ENCODE measurements at places on chromosomes 3 and 15.

DNA sequence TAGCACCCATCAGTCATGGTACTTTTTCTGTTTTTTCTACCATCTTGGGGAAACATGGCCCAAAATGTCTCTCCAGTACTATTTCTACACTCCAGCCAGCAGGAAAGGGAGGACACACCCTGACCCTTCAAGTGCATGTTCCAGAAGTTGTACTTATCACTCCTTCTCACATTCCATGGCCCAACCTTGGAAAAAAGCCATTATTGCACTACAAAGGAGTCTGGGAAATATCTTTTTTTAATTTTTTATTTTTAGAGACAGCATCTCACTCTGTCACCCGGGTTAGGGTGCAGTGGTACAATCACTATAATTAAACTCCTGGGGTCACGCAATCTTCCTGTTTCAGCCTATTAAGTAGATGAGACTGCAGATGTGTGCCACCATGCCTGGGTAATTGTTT is 100.0 kb upstream of the PPP2R3A start:
- no peak for DNase-seq

- DNase-seq = peak; percentile 87
These were observed 36.6 kb upstream of the EPHB3 start for GRCh38 chr3:184524981-184525336.

GRCh38 chr15:47551546-47551945 is 165.8 kb upstream of the SEMA6D start:
- DNase-seq = no peak

DNA sequence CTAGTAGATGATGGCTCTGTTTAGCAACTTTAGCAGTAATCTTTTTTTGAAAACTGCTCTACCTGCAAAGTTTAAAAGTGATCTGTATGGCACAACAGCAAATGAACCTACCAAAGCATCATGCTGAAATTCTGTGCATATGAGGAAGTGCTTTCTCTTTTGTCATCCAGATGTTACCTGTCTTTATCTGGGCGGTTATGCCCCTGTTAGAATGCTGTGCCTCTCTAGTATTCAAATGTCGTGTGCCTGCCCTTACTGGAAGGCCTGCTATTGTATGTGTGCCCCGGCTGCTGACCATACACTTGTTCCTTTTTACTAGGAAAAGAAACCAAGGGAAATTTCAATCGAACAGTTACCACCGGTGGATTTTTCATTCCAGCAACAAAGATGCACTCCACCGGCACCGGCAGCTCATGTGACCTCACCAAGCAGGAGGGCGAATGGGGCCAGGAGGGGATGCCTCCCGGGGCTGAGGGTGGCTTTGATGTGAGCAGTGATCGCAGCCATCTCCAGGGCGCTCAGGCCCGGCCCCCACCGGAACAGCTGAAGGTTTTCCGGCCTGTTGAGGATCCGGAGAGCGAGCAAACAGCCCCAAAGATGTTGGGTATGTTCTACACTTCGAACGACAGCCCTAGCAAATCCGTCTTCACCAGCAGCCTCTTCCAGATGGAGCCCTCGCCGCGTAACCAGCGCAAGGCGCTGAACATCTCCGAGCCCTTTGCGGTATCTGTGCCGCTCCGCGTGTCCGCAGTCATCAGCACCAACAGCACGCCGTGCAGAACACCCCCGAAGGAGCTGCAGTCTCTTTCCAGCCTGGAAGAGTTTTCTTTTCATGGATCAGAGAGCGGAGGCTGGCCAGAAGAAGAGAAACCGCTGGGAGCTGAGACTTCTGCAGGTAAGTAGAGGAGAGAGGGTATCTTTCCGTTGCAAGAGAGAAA is 61.6 kb downstream of the TMEM39A start:
- no peak for DNase-seq

DNA sequence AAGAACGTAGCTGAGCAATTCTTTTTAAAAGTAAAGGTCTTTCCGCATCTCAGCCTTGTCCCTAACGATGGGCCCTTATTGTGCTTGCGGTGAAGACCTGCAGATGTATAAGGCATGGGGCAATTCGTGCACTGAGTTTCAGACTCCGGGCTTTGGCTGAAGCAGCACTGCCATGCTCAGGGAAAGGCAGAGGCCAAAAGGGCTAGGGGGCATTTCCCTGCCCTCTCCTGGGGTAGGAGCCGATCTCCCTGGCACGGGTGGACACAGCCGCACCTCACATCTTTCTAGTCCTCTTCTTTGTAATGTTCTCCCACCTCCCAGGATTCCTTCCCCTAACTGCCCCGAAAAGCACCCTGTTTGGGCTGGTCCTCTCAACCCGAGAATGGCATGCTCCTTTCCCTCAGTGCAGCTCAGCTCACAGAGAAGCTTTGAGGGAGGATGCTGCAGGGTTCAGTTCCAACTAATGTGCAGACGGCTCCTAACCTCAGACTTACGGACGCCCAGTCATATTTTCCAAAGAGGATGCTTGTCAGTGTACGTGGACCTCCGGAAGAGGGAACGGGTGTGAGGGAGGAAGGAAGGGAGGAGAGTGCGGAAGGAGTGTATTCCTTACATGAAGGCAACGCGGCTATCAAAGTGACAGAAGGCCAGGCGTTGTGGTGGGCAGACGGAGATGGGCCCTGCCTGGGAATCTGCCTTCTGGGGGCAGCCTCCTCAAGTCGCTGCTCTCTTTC is 61.2 kb downstream of the SYNM start:
- no peak for DNase-seq

- no peak for DNase-seq
These were observed 2.4 kb upstream of the NCEH1 start for GRCh38 chr3:172713316-172713715.

GRCh38 chr15:69908060-69908459 is 189.7 kb downstream of the TLE3 start:
- no peak for DNase-seq

DNA sequence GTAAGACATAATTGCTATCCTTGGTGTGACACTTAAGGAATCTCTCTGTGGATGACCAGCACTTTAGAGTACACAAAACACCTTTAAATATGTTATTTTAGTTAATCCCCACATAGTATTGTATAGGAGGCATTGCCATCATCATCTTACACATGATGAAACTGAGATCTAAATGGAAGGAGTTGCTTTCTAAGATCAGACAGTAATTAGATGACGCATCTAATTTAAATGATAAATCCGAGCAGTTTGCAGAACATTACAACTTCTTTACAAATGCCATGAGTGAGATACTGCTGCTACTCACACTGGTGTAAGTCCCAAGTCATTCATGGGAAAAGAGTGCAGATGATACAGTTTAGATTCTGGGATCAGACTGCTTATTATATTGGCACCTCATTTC is 431.9 kb downstream of the MFSD1 start:
- DNase-seq = no peak

DNA sequence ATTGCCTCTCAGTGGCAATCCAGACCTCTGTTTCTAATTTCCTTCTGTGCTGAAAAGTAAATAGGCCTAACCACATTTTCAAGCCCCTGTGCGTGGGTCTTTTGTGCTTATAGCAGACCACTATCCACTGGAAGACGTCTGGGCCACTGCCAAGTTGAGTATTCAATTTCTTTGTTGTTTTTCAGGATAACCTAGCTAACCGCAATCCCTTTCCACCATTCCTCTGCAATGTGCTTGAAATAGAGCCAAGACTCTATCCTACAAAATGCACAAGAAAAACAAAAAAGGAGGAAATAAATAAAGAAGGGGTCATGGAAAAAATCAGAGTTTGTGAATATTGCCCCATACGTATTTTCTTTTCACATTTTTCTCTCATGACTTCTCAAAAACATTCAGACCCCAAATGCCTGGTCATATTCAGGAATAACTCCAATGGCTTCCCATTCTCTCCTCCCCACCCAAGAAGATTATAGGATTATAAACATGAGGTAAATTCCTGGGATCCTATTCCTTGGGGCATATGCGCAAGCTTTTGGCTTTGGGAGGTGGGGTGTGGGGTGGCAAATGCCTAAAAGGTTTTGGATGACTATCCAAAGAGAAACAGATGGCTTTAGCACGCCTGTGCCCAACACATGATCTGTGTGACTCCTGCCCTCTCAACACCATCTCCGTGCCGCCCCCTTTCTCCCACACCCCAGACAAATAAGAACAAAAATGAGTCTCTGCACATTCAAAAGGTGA is 217.9 kb upstream of the THBS1 start:
- no peak for DNase-seq

DNA sequence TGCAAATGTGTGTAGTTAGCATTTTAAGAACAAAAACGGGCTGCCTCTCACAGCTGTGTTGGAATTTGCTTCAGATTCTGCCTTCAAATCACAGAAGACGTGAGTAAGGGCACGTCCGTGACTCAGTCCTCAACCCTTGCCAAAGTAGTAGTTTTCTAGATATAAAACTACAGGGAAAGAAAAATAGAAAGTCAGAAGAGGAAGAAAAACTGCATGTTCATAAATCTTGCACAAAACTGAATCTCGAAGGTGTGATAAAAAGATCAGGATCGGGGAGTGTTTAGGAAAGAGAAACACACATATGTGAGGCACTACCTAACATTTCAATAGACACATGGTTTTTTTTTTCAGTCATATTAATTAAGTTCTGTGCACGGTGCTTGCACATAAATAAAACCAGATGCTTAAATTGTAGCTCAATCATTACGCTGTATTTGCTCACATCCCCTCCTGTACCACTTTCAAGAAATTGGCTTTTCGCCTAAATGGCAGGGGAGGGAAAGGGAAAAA is 71.7 kb downstream of the P3H2 start:
- peak; percentile 23 for DNase-seq

DNA sequence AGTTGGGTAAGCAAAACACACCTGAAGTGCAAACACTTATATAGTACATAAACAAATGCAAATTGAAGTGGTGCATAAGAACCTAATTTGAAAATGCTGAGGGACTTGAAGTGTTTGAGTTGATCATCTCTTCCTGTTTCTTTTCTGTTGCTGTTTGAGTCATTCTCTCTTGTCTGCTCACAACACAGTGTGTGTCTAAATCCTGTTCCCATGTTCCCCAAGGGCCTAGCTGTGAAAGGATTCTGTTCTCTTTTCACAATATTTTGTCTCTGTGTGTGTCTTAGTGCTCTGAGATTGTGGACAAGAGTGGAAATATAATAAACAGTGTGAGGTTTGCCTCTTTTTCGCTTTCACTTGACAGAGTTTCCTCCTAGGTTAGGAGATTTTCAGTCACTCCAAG is 6.1 kb downstream of the CD96 start:
- DNase-seq = no peak

GRCh38 chr15:70055601-70056051 is 42.1 kb downstream of the TLE3 start:
- peak; percentile 76 for DNase-seq

- DNase-seq = no peak
These were observed 412.7 kb downstream of the GABRG3 start for GRCh38 chr15:27383726-27384125.

DNA sequence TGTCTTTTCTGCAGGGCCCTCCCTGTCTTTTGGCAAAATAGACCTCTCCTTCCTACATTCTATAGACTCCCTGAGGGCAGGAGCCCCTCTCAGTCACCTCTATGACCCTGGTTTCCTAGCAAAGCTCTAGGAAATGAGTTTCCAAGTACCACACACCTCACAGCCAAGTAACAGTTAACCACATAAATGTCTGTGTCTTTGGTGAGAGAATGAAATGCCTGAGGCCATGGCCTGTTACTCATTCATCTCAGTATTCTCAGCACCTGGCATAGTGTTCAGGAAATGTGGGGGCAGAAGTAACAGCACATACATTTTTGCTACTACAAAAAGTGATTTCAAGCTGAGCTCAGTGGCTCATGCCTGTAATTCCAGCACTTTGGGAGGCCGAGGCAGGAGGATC is 21.0 kb downstream of the RFT1 start:
- no peak for DNase-seq

DNA sequence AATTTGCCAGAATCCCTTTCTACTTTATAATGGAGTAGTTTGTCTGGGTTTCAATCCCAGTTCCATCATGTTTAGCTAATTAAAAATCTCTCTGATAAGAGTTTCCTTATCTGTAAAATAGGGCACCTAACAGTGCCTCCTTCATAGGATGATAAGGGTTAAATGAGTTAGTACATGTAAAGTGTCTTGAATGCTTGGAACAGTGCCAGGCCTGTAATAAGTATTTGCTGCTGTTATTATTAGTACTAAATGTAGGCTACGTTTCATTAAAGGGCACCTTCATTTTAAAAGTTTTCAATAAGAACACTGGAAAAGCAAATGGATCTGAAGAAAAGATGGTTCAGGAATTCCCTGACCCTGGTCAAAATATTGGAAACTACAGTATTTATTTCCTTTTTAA is 11.8 kb upstream of the SLC2A2 start:
- no peak for DNase-seq

DNA sequence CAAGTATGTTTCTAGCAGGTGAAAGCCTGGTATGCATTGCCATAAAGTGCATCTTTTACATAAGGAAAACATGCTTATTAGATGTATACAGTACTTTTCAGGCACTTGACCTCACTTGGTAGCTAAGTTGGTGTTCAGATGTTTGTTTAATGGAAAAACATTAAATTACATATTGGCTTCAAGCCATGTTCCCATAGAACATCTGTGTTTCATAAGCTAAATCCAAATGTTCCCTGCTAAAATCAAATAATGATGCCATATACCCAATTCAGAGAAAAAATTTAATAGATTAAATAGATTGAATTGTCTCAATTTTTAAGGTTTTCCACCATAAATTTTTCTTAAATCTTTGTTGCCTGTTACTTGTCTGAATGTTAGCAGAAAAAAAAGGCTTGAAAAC is 19.1 kb upstream of the RPL22L1 start:
- DNase-seq = no peak

- no peak for DNase-seq
These were observed 68.7 kb downstream of the GBE1 start for GRCh38 chr3:81692766-81693165.

- DNase-seq = no peak
These were observed 31.5 kb downstream of the NGLY1 start for GRCh38 chr3:25751725-25752124.

Measured in NCI-H1417 (cell line).